Occipital lobe (tissue), 3 donors: ENCODE measurements at places on chromosomes 5 and 9. TPM values are rescaled to one million over a fixed set of nuclear protein-coding genes. Genes with fewer than 3 reads are reported as not detected.

Gene ROR2
- total RNA-seq = 0.94 TPM

GRCh38 chr5:145118127-145118526 is 717.0 kb downstream of the PRELID2 start:
- DNase-seq = no peak

GRCh38 chr5:52743970-52744369 is 43.7 kb upstream of the ITGA1 start:
- no peak for DNase-seq

GRCh38 chr5:177025101-177025601 is 2.7 kb downstream of the ZNF346 start:
- no peak for DNase-seq

- no peak for DNase-seq
Observed at GRCh38 chr9:98099898-98100297, 19.1 kb downstream of the TRIM14 start.

GRCh38 chr5:159041444-159042198 is 58.1 kb downstream of the EBF1 start:
- no peak for DNase-seq

DNA sequence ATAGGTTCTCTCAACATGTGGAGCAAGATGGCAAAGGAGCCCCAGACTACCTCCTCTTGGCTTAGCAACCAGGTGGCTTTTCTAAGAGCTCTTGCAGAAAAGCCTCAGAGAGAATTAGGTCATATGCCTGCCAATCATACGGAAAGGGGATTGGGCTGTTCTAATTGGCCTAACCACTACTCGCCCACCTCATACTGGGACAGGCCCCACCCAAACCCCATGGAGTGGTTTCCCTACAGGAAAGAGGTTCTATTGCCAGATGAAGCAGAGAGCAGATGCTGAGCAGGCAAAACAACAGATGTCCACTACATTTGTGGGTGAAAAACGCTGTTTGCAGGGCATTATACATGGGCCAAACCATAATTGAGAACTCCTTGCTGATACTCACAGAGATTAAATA is 29.0 kb downstream of the ABLIM3 start:
- no peak for DNase-seq
